ENCODE measurements at places on chromosomes 5 and 9.

GRCh38 chr9:27168496-27168895 lies 59.5 kb downstream of the TEK start:
- no peak for DNase-seq

GRCh38 chr9:93020151-93020550 lies 38.4 kb upstream of the SUSD3 start:
- DNase-seq = no peak

DNA sequence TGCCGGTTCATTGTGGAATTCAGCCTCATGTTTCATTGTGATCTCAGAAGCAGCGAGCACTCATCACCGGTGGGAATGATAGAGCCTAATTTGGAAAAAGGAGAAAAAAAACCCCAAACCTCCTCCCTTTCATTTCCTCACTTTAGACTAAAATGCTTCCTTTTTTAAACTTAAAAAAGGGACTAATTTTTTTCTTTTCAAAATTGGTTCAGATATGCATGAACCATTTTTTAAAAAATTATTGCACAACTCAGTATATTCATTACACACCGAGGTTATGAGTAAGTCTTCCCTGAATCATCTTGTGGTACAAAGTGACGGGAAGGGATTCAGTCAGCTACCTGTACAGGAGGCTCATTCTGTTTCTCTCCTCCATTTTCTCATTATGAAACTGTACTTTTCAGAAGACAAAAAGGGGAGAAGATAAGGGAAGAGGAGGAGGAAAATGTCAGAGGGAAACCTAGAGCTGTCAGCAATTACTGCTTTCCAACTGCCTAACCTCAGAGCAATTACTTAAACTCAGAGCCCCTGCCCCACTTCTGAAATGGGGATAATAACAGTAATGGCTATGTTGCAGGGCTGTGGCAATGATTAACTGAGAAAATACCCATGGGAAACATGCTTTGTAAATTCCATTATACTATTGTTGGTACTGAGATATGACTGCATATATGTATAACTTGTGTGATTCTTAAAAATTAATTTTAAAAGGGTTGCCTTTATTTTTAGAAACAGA lies 24.0 kb downstream of the GALNT10 start:
- DNase-seq = no peak

DNA sequence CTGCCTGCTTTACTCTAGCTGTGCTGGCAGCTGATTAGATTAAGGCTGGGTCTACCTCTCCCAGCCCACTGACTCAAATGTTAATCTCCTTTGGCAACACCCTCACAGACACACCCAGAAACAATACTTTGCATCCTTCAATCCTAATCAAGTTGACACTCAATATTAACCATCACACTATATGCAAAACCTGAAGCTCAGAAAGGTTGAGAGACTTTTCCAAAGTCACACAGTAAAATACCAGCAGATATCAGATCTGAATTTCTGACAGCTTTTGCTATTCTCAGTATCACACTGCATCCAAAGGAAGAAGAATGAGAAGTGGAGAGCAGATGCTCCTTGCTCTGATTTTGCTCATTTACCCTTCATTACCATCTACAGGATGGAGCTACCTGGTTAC lies 114.9 kb upstream of the RANBP3L start:
- DNase-seq = no peak

DNA sequence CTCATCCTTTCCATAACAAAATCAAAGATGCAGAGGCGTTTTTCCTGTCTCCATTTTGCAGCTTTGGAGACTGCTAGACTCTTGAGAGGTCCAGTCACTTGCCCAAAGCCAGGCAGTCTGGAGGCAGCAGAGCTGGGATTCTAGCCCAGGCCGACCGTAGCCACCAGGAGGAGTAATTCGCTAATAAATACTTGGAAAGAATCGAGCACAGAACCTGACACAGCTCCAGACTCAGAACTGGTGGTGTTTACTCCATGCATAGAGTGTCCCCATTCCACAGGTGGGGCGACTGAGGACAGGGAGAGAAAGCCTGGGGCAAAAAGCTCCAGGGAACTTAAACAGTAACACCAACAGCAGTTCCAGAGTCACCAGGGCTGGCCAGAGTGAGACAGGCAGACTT lies 10.7 kb upstream of the CERCAM start:
- no peak for DNase-seq

DNA sequence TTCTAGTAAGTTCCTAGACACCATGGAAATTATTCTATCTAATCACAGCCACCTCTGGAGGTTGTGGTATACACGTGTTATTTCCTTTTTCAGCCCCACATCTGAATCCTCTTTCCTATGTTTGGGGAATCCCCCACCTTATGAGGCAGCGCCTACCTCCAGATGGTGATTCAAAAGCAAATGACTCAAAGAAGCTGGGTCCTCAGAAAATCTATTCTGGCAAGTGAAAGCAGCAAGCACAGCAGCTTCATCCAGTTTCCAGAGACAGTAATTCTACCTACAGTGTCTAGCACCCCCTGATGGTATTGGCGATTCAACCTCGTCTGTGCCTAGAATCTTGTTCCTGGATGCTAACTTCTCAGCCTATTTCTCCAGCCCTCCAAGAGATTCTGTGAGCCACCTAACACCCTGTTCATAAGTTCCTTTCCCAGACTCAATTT lies 43.0 kb downstream of the STRBP start:
- DNase-seq = no peak

DNA sequence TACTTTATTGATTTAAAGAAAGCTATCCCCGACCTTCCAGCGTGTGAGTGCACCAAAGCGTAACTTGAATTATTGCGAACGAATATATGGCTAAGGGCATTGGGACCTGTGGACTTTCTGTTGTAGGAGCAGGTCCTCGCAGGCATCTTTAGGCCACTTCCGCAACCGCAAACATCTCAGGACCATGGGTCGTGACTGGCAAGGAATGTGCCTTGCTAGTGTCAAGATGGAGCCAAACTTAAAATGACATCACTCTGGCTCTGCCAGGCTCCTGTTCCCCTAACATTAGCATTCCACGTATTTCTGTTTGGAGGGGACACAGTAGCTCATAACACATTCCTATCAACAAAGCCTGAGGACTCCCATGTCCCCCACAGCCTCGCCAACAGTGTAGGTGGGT lies 44.1 kb upstream of the OLFM1 start:
- no peak for DNase-seq

DNA sequence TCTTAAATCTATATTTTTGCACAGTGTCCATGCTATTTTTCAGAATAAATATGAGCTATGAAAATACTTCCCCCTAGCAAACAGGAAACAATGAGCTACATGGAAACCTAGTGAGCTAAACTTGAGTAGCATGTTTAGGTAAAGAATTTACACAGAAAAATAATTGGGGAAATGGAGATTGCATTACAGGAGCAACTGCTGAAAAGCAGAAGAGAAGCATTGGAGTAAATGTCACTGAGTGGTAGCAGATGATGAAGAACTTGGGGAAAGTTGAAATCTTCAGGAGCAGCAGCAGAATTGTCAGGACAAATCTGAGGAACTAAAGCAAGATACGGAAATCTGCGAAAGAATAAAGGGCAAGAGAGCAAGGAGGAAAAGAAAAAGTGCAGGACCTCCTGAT lies 610.3 kb downstream of the TLE1 start:
- DNase-seq = no peak

DNA sequence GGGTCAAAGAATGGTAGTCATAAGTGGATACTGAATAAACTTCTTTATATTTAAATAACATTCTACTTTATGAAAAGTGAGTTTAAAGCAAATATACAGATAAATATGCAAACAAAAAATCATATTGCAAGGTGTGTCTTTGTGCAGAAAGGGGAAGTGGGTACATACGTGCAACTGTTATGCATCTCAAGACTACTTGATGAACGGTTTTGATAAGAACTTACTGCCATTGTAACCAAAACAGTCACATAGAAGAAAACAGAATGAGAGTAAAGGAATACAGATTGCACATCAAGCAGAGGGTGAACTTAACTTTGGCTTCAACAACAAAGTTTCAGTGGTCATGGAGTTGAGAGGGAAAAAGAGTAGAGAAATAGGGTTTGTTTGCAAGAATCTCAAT lies 9.9 kb downstream of the CAMK4 start:
- no peak for DNase-seq

- no peak for DNase-seq
These were observed 99.8 kb downstream of the DTWD2 start for GRCh38 chr5:118888556-118888955.

DNA sequence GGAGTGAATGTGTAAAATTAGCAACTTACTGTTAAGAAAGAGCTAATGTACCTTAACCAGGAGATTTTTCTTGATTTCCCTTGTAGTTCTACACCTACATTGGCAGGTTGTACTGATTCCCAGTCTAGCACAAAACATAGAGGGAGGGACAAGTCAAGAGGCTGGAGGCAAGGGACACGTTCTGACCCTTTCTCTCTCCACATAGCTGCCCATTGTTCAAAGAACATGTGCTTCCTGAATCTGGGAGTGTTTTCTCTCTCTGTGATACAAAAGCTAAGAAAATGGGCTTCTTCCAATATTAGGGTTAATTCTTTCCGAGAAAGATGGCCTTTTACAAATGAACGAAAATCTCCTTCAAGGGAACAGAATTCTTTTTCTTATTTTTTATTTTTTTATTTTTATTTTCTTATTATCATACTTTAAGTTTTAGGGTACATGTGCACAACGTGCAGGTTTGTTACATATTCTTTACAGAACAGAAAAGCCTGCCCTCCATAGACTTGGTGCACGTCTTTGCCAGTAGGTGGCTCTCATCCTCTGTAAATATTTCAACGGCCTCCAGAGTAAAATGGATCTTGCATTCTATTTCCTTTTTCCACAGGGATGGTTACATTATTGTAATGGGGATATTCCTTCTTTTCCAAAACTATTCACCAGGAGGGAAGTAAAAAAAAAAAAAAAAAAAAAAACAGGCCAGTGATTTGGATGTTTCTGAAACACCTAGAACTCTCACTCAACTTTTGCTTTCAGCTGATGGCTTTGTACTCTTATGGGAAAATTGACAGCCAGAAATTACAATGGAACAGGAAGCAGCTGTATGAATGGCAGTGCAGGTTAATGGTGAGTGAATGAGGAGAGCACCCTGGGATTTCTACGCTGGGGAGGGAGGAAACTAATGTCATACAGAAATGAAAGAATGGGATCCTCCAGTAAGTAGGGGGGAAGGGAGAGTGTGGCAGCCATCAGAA lies 13.1 kb upstream of the IFNA5 start:
- DNase-seq = no peak

GRCh38 chr9:127989094-127989493 lies 8.3 kb upstream of the EEIG1 start:
- DNase-seq = no peak

GRCh38 chr9:136327304-136327974 lies at the start of gene GPSM1:
Gene GPSM1 (plus strand): TSS chr9:136327539. CDS start chr9:136327696, 157 bp downstream.
- DNase-seq = no peak

- DNase-seq = no peak
These were observed 9.4 kb downstream of the NR6A1 start for GRCh38 chr9:124761710-124762109.

All from activated gamma-delta T cell (primary cell).